ENCODE measurements at places on chromosomes 5 and 9.

DNA sequence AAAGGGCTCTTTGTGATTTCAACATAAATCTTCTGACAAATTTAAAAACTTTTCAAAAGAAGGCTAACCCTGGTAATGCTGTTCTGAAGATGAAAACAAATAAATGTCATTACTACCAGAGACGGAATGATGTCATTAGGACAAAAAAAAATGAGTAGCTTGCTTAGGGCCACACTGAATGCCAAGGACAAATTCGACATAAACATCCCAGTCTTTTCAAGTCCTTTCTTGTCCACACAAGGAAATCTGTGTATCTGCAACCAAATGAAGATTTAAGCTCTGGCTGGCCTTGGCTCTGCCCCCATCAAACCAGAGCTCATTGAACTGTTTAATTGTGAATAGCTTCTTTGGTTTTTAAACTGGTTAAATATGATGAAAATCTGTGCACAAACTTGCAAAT is 592.7 kb downstream of the TLE1 start:
- DNase-seq: no peak

- DNase-seq: no peak
Observed at GRCh38 chr9:105963343-105964099, 269.2 kb downstream of the TMEM38B start.

DNA sequence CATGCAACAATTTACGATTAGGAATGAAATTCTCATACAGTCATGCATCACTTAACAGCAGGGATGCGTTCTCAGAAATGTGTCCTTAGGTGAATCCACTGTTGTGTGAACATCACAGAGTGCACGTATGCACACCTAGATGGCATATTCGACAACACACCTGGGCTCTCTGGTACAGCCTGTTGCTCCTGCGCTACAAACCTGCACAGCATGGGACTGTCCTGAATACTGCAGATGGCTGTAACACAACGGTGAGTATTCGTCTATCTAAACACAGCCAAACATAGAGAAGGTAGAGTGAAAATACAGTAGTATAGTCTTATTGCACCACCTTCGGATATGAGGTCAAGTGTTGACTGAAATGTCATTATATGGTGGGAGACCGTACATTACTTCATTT is 44.0 kb upstream of the LCP2 start:
- DNase-seq: no peak

GRCh38 chr5:93348231-93348630 is 232.8 kb downstream of the NR2F1-AS1 start:
- no peak for DNase-seq

DNA sequence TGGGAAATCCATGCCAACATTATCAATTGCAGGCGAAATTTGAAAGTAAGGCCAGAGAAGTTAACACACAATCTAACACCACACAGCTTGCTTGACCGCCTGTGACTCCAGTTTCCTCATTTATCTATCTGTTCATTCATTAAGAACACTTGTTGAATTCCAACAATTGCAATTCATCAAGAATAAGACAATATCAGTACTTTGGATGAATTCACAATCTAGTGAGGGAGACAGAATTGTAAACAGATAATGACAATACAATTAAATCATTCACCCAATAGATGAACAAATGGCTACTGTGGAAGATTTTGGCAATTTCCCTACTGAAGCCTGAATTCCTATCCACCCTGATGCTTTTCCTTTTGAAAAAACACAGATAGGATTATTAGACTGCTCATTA is 181.6 kb downstream of the TRIM36 start:
- DNase-seq: no peak

- peak; percentile 84 for DNase-seq
Observed at GRCh38 chr5:138068742-138069600, 14.9 kb upstream of the WNT8A start.

DNA sequence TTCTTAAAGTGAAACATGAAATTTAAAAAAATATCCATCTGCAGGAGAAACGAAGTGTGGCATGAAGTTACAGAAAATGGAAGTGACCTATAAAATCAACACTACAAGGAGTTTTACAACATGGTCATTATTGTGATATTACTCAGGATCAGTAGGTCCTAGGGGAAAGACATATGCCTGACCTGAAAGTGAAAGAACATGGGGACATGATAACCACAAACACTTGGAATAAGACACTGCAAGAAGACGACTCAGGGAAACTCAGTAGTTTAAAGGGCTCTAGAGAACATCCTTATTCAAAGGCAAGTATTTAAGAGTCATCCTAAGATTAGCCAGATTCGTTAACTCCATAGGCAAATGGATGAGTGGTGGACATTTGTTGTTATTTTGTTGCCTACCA is 19.9 kb upstream of the LPAR1 start:
- DNase-seq: no peak

DNA sequence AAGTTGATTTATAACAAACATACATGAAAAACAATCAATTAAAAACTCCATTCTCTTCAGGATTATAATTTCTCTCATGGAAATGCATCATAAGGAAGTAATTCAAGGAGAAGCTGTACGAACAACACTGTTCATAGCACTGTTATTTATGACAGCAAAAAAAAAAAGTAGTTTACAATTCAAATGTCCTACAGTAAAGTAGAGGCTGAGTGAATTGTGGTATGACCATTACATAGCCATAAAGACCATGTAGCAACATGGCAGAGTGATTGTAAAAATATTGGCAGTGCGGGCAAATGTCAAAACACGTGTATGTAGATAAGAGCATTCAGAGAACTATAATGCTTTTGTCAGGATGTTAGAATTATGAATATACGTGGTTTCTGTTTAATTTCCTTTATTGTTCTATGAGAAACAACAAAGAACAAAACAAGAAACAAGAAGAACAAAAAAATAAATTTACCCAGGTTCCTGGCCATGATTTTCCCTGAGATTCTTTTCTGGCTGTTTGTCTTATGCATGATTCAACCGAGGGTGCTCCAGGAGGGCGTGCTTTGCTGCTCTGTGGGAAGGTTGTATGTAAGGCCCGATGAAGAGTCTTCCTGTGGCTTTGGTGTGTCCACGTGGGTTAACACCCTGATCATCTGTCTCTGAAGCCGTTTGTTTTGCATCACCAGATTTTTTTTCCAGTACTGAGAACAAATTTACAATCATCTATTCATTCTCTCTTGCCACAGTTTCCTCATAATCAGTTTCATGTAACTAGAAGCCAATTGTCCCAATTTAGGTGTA is 28.8 kb downstream of the GCNT4 start:
- no peak for DNase-seq

GRCh38 chr9:129542741-129543140 is 78.2 kb downstream of the C9orf50 start:
- DNase-seq: no peak

DNA sequence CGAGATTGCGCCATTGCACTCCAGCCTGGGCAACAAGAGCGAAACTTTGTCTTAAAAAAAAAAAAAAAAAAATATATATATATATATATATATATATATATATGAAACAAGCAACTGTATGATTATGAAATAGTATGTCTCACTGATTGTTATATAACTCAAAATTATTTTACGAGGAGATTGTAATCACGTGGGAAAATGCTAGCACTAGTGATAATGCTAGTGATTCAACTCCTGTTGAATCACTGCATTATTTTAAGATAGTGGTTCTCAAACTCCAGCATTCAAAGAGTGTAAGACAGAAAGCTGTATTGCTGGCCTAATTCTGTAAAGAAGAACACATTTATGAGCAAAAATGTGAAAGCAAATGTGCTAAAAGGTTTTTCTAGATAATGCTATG is 12.4 kb upstream of the PTPN3 start:
- no peak for DNase-seq

DNA sequence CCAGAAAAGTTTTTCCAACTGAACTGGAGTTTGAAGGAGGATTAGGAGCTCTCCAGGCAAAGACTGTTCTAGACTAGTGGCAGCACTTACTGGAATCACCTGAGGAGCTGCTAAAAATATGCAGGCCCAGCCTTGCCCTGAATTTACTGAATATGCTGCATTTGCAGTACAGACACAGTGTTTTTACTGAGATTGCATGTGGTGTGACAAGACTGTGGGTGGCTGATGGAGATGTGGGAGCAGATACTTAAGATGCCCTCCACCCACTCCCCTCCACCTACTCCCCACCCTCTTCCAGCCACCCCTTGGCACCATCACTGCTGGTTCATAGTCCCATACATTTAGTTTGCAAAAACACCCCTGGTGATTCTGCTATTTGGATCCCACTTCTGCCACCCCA is 64.1 kb upstream of the HRH2 start:
- DNase-seq: peak; percentile 18

- DNase-seq: no peak
Observed at GRCh38 chr9:132242621-132243155, 80.8 kb downstream of the NTNG2 start.

GRCh38 chr5:64298586-64298985 is 132.9 kb downstream of the RNF180 start:
- no peak for DNase-seq

- DNase-seq: no peak
Observed at GRCh38 chr5:55715519-55716078, 3.5 kb upstream of the SLC38A9 start.

GRCh38 chr9:89475891-89476440 is 21.9 kb downstream of the SEMA4D start:
- DNase-seq: no peak

GRCh38 chr5:170536525-170536924 is 32.7 kb downstream of the KCNIP1 start:
- peak; percentile 31 for DNase-seq

GRCh38 chr5:150946351-150946905 is 41.6 kb upstream of the ZNF300 start:
- DNase-seq: no peak
